ENCODE measurements at places on chromosomes 6 and 20. TPM values are rescaled to one million over a fixed set of nuclear protein-coding genes. Genes with fewer than 3 reads are reported as not detected.

PTCRA gene
- not detected for total RNA-seq

PLA2G7 gene
- not detected for total RNA-seq

SLC17A4 gene
- total RNA-seq: not detected

GPSM3 gene
- total RNA-seq: 3.1 TPM

ESR1 gene
- total RNA-seq: 4.4 TPM

GABRR1 gene
- total RNA-seq: 0.15 TPM

BCKDHB gene
- 6.5 TPM for total RNA-seq

FILIP1 gene
- 71.5 TPM for total RNA-seq

SS18L1 gene
- 15.2 TPM for total RNA-seq

B3GALT4 gene
- 1.3 TPM for total RNA-seq

STMND1 gene
- total RNA-seq: not detected

SEC23B gene
- total RNA-seq: 6.1 TPM

COL9A3 gene
- 0.27 TPM for total RNA-seq

KCNS1 gene
- not detected for total RNA-seq

PPP2R5D gene
- 25.9 TPM for total RNA-seq

MYLK4 gene
- 2.9 TPM for total RNA-seq

ZBP1 gene
- 0.24 TPM for total RNA-seq

C20orf202 gene
- 0.15 TPM for total RNA-seq

PDE7B gene
- 4.3 TPM for total RNA-seq

ZNF322 gene
- 10.4 TPM for total RNA-seq

COL12A1 gene
- 23.2 TPM for total RNA-seq

SLC17A2 gene
- total RNA-seq: not detected

BMP6 gene
- total RNA-seq: 4.9 TPM

C6orf141 gene
- 0.88 TPM for total RNA-seq

ULBP3 gene
- 0.36 TPM for total RNA-seq

TRIM15 gene
- not detected for total RNA-seq

MPIG6B gene
- 0.30 TPM for total RNA-seq

LKAAEAR1 gene
- not detected for total RNA-seq

HCRTR2 gene
- total RNA-seq: not detected

RRBP1 gene
- 23.4 TPM for total RNA-seq

KCNQ2 gene
- total RNA-seq: 0.11 TPM

CTAGE9 gene
- total RNA-seq: not detected

TGM2 gene
- 151 TPM for total RNA-seq

CST7 gene
- 0.62 TPM for total RNA-seq

SRSF6 gene
- total RNA-seq: 33.8 TPM

FBXO9 gene
- total RNA-seq: 74.2 TPM

BACH2 gene
- 16.9 TPM for total RNA-seq

ZNF334 gene
- 0.27 TPM for total RNA-seq

CST2 gene
- not detected for total RNA-seq

TFEB gene
- 38.7 TPM for total RNA-seq

OTOR gene
- not detected for total RNA-seq

HRH3 gene
- total RNA-seq: not detected

WFDC12 gene
- total RNA-seq: not detected

FITM2 gene
- 12.0 TPM for total RNA-seq

SLC17A3 gene
- total RNA-seq: not detected

ZNF133 gene
- 8.4 TPM for total RNA-seq

OXT gene
- total RNA-seq: not detected

HDGFL1 gene
- not detected for total RNA-seq

ERVFRD-1 gene
- total RNA-seq: 0.11 TPM

ATP9A gene
- total RNA-seq: 17.2 TPM

RIPOR3 gene
- total RNA-seq: 4.2 TPM

TSPO2 gene
- total RNA-seq: not detected

RHAG gene
- total RNA-seq: not detected

All from psoas muscle (tissue), 8 donors.